ENCODE measurements at places on chromosomes 13 and 19.

GRCh38 chr13:110885966-110886869, 28.7 kb downstream of the ANKRD10 start:
- no peak for DNase-seq

DNA sequence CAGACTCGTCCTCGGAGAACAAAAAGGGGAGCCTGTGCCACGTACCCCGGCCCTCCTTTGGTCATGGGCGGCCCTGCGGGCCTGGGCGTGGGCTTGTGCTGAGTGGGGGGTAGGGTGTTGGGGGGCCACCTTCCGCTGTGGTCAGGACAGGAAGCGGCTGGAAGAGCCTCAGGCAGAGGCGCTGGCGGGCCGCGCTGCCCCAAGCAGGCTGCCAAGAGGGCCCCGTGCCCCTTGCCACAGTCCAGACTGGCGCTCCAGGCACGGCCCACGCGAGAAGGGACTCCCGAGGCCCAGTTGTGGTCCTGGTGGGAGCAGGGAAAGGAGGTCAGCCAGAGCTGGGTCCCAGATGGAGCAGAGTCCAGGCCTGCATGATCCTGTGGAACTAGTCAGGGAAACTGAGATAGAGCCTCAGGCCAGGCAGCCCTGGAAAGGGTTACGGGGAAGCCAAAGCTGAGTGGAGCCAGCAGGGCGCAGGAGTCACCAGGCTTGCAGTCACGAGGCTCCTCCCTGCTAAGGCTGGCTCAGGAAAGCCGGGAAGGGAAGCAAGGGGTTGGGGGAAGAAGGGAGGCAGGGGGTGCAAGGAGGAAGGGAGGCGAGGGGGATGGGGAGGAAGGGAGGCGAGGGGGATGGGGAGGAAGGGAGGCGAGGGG, 135.0 kb downstream of the CRYL1 start:
- no peak for DNase-seq

GRCh38 chr13:101618440-101619187, 166.1 kb downstream of the ITGBL1 start:
- no peak for DNase-seq

DNA sequence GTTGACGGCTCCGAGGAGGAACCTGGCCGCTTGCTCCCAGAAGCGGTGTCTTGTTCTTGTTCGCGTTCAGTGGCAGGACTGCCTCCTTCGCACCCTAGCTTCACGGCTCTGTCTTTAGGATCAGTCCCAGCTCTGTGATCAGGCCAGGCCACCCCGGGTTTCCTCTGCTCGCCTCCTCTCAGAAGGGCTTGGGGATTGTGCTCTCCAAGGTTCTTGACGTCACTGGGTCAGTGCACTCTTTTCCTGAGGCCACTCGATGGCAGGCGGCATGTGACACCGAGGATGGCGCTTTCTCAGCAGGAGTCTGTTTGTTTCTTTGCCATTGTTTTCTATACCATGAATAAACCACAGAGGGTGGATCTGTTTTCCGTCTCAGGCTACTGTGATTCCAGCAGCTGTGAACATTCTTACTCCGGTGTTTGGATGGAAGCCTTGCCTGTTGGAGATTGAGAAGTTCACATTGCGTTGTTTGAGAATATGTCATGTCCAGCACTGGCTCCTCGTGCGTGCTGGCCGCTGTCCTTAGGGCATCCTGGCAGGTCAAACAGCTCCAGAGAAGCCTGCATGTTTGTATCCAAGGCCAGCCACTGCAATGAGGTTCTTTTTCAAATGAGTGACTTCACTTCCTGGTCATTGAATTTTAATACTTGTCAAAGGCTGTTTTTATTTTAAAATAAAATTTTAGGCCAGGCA, 44.5 kb downstream of the SLC7A9 start:
- DNase-seq = no peak

- no peak for DNase-seq
Observed at GRCh38 chr13:31043957-31044356, 111.5 kb downstream of the TEX26 start.

DNA sequence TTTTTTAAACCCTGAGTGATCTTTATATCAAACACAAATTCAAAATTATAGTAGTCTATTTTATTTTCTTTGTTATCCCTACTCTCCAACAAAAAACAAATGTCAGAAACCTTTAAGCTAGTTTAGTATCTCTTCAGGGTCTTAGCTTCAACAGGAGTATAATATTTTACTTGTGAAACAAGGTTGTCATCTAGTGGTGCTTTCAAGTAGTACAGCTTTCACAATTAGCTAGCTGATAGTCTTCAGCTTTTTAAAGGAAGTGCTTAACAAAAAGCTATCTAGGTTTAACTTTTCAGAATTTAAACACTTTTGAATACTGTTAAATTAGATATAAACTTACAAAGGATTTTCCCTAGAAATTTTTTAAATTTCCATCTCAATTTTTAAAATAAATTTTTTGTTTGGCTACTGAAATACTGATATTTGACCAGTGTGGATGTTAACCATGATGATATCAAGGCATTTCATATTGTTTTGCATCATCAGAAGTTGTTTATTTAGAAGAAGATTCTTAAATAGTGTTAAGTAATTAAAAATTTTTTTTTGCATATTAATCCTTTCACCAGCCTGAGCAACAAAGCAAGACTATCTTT, 34.2 kb downstream of the TDRD3 start:
- no peak for DNase-seq

GRCh38 chr13:96824140-96824539, 170.1 kb downstream of the OXGR1 start:
- no peak for DNase-seq

GRCh38 chr13:80870186-80870585, 529.3 kb upstream of the SPRY2 start:
- no peak for DNase-seq

DNA sequence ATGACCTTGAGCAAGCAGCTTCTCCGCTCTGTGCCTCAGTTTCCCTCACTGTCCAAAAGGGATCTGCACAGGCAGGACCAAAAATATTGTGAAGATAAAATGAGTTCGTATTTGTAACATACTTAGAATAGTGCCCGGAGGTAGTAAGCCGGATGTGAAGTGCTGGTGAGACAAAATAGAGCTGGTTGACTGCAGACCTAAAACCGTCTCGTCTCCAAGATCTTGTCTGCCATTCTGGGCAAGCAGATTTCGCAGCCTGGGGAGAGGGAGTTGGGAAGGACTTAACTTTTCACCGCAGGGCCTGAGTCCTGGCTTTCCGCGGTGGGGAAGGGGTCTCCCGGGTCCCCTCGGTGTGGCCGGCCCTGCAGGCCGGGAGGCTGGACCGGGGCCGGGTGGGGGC, 8.2 kb upstream of the BBC3 start:
- no peak for DNase-seq

DNA sequence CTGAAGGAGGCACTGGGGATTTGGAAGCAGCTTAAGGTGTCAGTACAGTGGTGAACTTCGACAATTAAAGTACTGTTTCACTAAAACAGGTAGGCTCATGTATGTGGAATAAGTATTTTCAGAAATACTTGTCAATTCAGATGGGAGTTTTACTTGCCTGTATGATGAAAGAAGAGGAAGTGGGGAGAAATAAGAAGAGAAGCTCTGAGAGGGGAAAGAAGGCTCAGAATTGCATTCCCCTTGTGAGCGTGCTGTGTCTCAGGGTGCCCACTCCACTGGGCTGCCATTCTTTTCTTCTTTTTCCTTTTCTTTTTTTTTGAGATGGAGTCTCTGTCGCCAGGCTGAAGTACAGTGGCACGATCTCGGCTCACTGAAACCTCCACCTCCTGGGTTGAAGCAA, 38.6 kb upstream of the RNF17 start:
- no peak for DNase-seq

DNA sequence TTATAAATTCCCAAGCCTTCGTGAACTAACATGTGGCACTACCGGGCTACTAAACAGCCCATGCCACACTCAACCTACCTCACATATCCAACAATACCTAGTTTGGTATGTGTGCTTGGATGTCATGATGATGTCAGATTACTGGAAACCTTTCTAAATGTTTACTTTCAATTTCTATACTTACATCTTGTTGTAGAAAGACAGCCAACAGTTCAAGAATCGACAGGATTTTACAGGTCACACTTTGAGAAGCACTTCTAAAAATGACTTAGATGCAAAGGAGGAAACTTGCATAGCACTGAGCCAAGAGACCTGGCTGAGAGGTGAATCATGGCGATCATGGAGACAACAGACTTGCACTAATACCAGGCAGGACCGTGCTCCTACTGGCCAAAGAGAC, 209.9 kb downstream of the COL4A1 start:
- no peak for DNase-seq
